ENCODE measurements at places on chromosomes 3 and 15. TPM values are rescaled to one million over a fixed set of nuclear protein-coding genes. Genes with fewer than 3 reads are reported as not detected.

GABRG3 gene
- not detected for total RNA-seq

CHDH gene
- 0.24 TPM for total RNA-seq

MYO1E gene
- 10.6 TPM for total RNA-seq

MESP1 gene
- total RNA-seq, result 6.5 TPM

GP5 gene
- total RNA-seq, result 0.11 TPM

SLC9C1 gene
- not detected for total RNA-seq
